ENCODE measurements at places on chromosomes 1 and 21.

- H3K36me3 ChIP-seq, result peaks cover 47% of the 10 kb centered on the region
- no peaks in the 10 kb centered on the region for H3K27me3 ChIP-seq
Observed at GRCh38 chr1:227735539-227736285, 477 bp downstream of the SNAP47 start.

DNA sequence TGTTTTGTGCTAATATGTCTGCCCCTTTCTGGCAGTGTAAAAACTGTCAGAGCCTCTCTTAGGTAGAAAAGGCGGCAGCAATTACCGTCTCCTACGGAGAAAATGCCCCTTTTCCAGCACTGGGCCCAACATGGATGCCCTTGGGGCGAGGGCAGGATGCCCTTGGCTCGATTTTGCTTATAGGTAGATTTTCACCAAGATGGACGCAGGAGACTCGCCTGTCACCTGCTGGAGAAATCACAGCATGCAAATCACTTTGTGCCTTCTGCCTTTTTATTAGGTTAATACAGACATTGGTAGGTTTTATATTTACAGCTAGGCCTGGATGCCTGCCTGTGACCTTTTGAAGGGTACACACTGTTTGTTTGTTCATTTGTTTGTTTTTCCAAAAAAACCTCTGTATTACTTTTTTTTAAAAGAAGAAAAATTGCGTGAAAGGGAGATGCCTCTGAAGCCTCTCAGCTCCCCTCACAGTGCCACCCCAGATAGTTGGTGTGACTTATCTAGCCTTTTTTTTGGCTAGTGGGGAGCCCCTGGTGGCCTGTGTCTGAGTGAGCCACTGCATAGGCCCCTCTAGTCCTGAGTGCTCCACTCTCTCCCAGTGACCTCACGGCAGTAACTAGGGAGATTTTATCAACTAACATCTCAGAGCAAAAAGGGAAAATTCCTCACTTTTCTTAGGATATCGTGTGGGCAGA, 2.5 kb downstream of the ATP1B1 start:
- H3K27ac ChIP-seq, result peak overlapping the region; percentile 87
- H3K4me3 ChIP-seq, result peak overlapping the region; percentile 82
- H3K27me3 ChIP-seq, result no peaks in the 10 kb centered on the region
- H3K36me3 ChIP-seq, result peaks cover 19% of the 10 kb centered on the region
- H3K4me1 ChIP-seq, result peaks cover 29% of the 10 kb centered on the region

DNA sequence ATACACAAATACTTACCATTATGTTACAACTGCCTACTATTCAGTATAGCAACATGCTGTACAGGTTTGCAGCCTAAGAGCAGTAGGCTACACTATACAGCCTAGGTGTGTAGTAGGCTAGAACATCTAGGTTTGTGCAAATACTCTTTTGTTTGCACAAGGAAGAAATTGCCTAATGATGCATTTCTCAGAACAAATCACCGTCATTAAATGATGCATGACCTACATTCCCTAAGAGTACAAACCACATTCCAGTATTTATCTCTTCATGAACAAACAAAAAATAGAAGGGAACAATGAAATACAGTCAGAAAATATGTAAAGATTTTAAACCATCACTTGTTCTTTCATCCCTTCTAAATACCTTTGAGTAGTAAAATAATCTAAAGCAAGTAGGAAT, 109.7 kb upstream of the HP1BP3 start:
- no peak for DNase-seq
- no peak overlapping the region for H3K27ac ChIP-seq
- H3K27me3 ChIP-seq, result no peaks in the 10 kb centered on the region
- peaks cover 8% of the 10 kb centered on the region for H3K36me3 ChIP-seq
- H3K4me3 ChIP-seq, result no peak overlapping the region

- no peak overlapping the region for H3K4me3 ChIP-seq
- H3K36me3 ChIP-seq, result no peaks in the 10 kb centered on the region
- no peak overlapping the region for H3K27ac ChIP-seq
- H3K27me3 ChIP-seq, result peaks cover 12% of the 10 kb centered on the region
- no peak for DNase-seq
- H3K4me1 ChIP-seq, result no peaks in the 10 kb centered on the region
Observed at GRCh38 chr1:156832434-156832833, 15.8 kb upstream of the SH2D2A start.

DNA sequence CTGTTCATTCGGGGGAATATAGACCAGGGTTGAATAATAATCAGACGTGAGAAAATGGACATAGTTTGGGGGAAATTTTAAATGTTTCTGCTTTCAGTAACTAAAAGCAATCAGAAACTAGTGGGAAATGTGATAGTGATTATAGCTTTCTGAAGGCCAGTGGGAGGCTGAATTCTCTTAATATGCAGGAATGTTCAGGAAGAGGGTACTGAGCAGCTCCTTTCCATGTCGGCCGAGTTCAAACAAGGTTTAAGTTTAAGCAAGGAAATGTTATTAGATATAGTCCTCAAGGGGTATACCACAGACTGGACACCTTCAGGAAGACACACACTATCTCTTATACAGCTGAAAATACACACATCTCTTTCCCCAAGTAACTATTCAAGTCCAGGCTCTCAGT, 105.5 kb downstream of the HHAT start:
- DNase-seq, result no peak
- no peak overlapping the region for H3K4me3 ChIP-seq
- H3K27me3 ChIP-seq, result no peaks in the 10 kb centered on the region

Measured in spinal cord (tissue), 10 donors.